ENCODE measurements at places on chromosomes 12 and 14. TPM values are rescaled to one million over a fixed set of nuclear protein-coding genes. Genes with fewer than 3 reads are reported as not detected.

DNA sequence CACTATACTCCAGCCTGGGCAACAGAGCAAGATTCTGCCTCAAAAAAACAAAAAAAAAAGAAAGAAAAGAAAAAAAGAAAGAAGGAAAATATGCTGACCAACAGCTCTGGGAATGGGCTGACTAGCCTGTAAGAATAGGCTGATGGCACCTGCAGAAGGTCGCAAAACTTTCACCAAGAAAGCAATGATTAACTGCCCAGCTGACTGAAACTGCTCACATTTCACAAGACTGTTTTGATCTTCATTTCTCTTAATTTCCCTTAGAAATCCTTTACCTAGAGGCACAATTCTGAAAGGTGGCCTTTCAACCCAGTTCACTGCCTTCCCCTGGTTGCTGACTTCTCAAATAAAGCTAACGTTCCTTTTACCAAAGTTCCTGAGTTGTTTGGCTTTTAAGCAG lies 12.4 kb downstream of the BEST3 start:
- DNase-seq, result no peak

DNA sequence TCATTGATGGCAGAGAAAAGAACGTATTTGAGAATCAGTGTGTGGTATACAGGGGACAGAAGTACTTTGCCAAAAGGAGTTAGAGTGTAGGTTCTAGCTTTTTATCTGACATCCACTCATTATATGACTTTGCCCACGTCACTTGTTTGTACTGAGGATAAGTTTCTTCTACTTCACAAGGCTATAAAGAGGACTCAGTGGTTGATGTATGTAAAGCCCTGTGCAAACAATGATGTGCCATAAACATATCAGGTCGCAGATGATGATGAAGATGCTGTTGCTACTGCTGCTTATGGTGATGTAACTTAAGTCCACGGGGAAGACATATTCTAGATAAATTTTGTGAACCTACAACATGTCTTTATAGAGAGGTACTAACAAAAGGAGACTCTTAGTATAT lies 66.3 kb downstream of the TRHDE start:
- DNase-seq, result no peak

- DNase-seq, result peak; percentile 43
Measured at GRCh38 chr14:58315606-58316005, 17.3 kb downstream of the ARID4A start.

- DNase-seq, result no peak
Measured at GRCh38 chr14:54719406-54719805, 152.5 kb downstream of the SAMD4A start.

- peak; percentile 59 for DNase-seq
Measured at GRCh38 chr14:36818794-36819384, 157.2 kb downstream of the PAX9 start.

The RFLNA gene
- 4.7 TPM for total RNA-seq

The POLE2 gene
- 27.2 TPM for total RNA-seq

The SLC38A4 gene
- 0.49 TPM for total RNA-seq

Data from foreskin keratinocyte (primary cell).